Spinal cord (tissue), 10 donors: ENCODE measurements at places on chromosomes 5 and 9. TPM values are rescaled to one million over a fixed set of nuclear protein-coding genes. Genes with fewer than 3 reads are reported as not detected.

GRCh38 chr5:68424799-68425537 lies 209.4 kb downstream of the PIK3R1 start:
- H3K4me3 ChIP-seq, result no peak overlapping the region
- no peak for DNase-seq
- no peaks in the 10 kb centered on the region for H3K27me3 ChIP-seq
- no peaks in the 10 kb centered on the region for H3K4me1 ChIP-seq
- no peak overlapping the region for H3K27ac ChIP-seq
- no peaks in the 10 kb centered on the region for H3K36me3 ChIP-seq

DNA sequence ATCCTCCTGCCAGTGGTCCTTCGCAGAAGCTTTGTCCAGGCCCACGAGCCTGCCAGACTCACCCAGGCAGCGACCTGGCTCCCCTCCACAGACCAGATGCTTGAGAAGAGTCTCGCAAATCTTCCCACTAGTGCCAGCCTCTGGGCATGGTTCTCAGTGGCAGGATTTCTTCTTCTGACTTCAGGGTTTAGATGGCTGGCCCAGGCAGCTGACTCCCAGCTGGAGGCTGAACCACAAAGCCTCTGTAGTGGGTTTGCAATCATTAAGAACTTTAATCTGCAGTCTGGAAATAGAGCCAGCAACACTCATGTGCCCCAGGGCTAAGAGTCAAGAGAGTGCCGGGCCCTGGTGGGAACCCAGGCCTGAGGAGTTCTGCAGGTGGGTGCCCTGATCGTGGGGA lies 90.6 kb upstream of the ICE1 start:
- no peak overlapping the region for H3K27ac ChIP-seq
- no peaks in the 10 kb centered on the region for H3K36me3 ChIP-seq
- H3K27me3 ChIP-seq, result no peaks in the 10 kb centered on the region
- no peak for DNase-seq
- no peak overlapping the region for H3K4me3 ChIP-seq

GRCh38 chr5:64339769-64340168 lies 166.0 kb upstream of the RGS7BP start:
- no peak overlapping the region for H3K27ac ChIP-seq
- no peak overlapping the region for H3K4me3 ChIP-seq
- no peaks in the 10 kb centered on the region for H3K27me3 ChIP-seq
- no peak for DNase-seq
- H3K36me3 ChIP-seq, result no peaks in the 10 kb centered on the region
- no peaks in the 10 kb centered on the region for H3K4me1 ChIP-seq

DNA sequence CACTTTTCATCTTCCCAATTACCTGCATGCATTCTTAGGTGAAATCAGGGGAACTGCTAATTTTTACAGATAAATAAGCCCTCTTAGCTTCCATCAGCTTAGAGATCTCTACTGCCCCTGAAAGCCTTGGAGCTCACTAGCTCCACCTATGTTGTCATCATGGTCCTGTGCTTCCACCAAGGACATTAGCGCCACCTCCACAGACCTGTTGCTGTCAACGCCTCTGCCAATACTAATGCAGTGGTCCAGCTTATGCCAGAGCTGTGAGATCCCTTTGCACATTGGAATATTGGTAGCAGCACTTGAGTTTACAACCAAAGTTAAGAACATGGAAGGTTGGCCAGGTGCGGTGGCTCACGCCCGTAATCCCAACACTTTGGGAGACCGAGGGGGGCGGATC lies 7.7 kb upstream of the SHISAL2B start:
- no peaks in the 10 kb centered on the region for H3K27me3 ChIP-seq
- no peak overlapping the region for H3K27ac ChIP-seq
- H3K36me3 ChIP-seq, result no peaks in the 10 kb centered on the region
- H3K4me3 ChIP-seq, result no peak overlapping the region
- no peak for DNase-seq

DNA sequence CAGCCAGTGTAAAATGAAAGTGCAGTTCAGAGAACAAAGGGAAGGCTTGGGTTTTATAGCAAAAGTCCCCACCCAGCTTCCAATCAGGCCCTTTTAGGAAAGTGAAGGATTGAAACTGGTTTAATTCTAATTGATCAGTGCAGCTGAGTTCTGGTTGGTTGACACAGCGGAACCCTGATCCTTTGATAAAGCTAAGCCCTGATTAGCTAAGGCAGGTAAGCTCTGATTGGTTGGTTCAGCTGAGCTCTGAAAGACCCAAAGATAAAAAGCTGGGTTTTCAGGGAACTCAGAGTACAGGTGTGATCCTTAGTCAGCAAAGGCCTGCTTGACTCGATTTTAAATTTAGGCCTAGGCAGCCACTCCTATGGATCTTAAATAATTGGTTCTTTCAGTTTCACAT lies 70.8 kb upstream of the PRRC1 start:
- no peak for DNase-seq
- no peaks in the 10 kb centered on the region for H3K27me3 ChIP-seq
- H3K4me3 ChIP-seq, result no peak overlapping the region
- H3K27ac ChIP-seq, result no peak overlapping the region
- H3K36me3 ChIP-seq, result peaks cover 7% of the 10 kb centered on the region

- no peak for DNase-seq
- H3K4me1 ChIP-seq, result no peaks in the 10 kb centered on the region
- H3K27ac ChIP-seq, result no peak overlapping the region
- no peak overlapping the region for H3K4me3 ChIP-seq
- no peaks in the 10 kb centered on the region for H3K36me3 ChIP-seq
Observed at GRCh38 chr5:58262226-58262625, 197.7 kb downstream of the PLK2 start.

GRCh38 chr5:150073086-150073625 lies 13.2 kb downstream of the CSF1R start:
- H3K27me3 ChIP-seq, result no peaks in the 10 kb centered on the region
- H3K4me1 ChIP-seq, result peaks cover 14% of the 10 kb centered on the region
- DNase-seq, result no peak

GRCh38 chr5:132064738-132065331 lies 4.4 kb downstream of the IL3 start:
- no peaks in the 10 kb centered on the region for H3K27me3 ChIP-seq
- no peaks in the 10 kb centered on the region for H3K36me3 ChIP-seq
- peaks cover 3% of the 10 kb centered on the region for H3K4me1 ChIP-seq

- no peak overlapping the region for H3K4me3 ChIP-seq
- H3K4me1 ChIP-seq, result no peaks in the 10 kb centered on the region
- H3K27me3 ChIP-seq, result no peaks in the 10 kb centered on the region
- peaks cover 60% of the 10 kb centered on the region for H3K36me3 ChIP-seq
- no peak overlapping the region for H3K27ac ChIP-seq
Observed at GRCh38 chr5:141935538-141935937, 11.9 kb downstream of the DELE1 start.

- H3K27ac ChIP-seq, result no peak overlapping the region
- no peaks in the 10 kb centered on the region for H3K27me3 ChIP-seq
- no peak for DNase-seq
- H3K36me3 ChIP-seq, result peaks cover 3% of the 10 kb centered on the region
- H3K4me3 ChIP-seq, result no peak overlapping the region
Observed at GRCh38 chr5:43571237-43571636, 14.4 kb upstream of the PAIP1 start.

GRCh38 chr5:23208959-23209431 lies 298.4 kb upstream of the PRDM9 start:
- DNase-seq, result peak; percentile 70
- no peak overlapping the region for H3K4me3 ChIP-seq
- H3K27ac ChIP-seq, result no peak overlapping the region
- H3K36me3 ChIP-seq, result no peaks in the 10 kb centered on the region

DNA sequence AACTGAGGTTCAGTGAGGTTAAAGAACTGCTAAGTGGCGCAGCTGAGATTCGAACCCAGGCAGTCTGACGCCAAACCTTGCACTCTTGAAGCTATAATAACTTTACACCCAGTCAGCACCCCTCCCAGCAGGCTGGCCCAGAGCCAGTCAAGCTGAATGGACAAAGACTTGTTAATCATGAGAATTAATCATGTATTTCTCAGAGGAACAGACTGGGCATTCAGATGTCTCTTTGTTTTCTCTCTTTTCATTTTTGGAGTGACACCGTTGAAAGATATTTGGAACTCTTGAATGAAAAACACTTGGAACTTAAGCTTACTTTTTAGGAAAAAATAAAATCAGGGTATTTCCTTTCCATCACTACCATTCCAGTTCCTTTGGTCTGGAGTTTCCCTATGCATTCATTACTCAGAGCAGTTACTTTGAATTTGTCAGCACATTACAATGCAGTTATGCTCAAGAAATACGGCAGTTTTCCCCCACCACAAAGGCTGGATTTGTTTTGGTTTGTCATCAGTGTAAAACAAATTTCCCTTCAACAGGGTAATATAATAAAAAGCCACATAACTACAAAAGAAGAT lies 22.6 kb upstream of the MAMDC2 start:
- no peaks in the 10 kb centered on the region for H3K27me3 ChIP-seq
- no peak overlapping the region for H3K27ac ChIP-seq
- no peak overlapping the region for H3K4me3 ChIP-seq
- peaks cover 10% of the 10 kb centered on the region for H3K4me1 ChIP-seq
- H3K36me3 ChIP-seq, result no peaks in the 10 kb centered on the region

DNA sequence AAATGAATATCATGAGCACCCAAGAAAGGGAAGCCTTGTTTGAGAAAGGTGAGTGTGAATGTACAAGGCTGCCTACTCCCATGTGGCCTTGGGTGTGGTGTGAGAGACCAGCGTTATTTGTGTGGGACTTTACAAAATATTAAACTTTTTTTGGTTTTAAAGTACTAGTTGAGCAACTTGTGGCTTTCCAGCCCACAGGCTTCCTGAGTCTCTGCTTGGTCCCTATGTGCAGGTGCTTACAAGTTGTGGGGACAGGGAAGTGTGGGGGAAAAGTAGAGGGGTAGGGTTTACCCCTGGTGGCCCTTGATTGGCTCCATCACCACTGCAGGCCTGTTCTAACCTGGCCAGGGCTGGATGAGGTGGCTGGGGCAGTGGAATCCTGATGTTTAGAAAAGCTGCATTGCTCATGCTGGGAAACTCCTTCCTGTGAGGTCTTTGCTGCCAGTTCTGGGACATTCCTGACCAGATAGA lies 19.7 kb downstream of the PTTG1 start:
- H3K27ac ChIP-seq, result no peak overlapping the region
- H3K27me3 ChIP-seq, result no peaks in the 10 kb centered on the region
- no peak overlapping the region for H3K4me3 ChIP-seq
- H3K4me1 ChIP-seq, result peaks cover 8% of the 10 kb centered on the region
- DNase-seq, result no peak
- no peaks in the 10 kb centered on the region for H3K36me3 ChIP-seq

DNA sequence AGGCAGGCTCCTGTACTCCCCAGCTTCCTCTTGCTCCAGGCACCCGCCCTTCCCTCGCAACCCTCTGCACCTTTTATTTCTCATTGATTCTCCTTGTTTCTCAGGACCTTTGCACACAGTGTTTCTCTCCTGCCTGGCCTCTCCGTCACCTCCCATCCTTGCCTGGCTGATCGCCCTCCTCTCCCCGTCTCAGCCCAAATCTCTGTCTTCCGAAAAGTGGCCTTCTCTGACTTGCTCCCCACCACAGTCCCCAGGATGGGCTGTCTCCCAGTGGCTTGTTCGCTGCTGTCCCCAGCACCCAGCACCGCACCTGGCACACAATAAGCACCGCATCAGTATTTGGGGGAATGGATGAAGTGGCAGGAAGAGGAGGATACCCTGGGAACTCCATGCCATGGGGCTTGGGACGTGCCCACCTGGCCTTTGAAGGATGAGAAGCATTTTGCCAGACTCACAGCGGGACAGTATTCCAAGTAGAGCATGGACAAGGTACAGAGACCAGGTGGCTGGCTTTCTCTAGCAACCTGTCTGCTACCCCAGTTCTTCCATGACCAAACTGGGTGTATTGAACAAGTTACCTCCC lies 62.5 kb downstream of the LMX1B start:
- no peak overlapping the region for H3K4me3 ChIP-seq
- no peak for DNase-seq
- no peak overlapping the region for H3K27ac ChIP-seq
- H3K4me1 ChIP-seq, result peaks cover 63% of the 10 kb centered on the region
- H3K36me3 ChIP-seq, result peaks cover 8% of the 10 kb centered on the region

DNA sequence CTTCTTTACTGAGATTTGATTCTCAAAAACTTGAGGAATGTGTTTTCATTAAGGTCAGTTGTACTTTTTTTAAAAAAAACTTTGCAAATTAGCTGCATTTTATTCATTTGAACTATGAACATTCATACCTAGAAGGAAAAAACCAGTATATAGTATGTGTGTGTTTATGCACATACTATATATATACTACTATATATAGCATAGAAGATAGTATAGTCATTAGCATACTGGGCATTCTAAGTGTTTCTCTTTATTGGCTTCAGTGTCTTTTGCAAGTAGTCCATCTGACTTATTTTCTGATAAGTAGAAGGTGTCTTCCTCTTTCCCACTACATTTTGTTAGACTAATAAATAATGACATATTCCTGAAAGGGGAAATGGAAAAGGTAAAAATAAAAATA lies 33.0 kb downstream of the ELOVL7 start:
- H3K27me3 ChIP-seq, result no peaks in the 10 kb centered on the region
- H3K4me3 ChIP-seq, result no peak overlapping the region
- H3K36me3 ChIP-seq, result no peaks in the 10 kb centered on the region

GRCh38 chr5:171115519-171115918 lies 193.5 kb upstream of the TLX3 start:
- no peaks in the 10 kb centered on the region for H3K4me1 ChIP-seq
- no peak for DNase-seq
- H3K36me3 ChIP-seq, result no peaks in the 10 kb centered on the region
- no peak overlapping the region for H3K27ac ChIP-seq
- no peaks in the 10 kb centered on the region for H3K27me3 ChIP-seq

DNA sequence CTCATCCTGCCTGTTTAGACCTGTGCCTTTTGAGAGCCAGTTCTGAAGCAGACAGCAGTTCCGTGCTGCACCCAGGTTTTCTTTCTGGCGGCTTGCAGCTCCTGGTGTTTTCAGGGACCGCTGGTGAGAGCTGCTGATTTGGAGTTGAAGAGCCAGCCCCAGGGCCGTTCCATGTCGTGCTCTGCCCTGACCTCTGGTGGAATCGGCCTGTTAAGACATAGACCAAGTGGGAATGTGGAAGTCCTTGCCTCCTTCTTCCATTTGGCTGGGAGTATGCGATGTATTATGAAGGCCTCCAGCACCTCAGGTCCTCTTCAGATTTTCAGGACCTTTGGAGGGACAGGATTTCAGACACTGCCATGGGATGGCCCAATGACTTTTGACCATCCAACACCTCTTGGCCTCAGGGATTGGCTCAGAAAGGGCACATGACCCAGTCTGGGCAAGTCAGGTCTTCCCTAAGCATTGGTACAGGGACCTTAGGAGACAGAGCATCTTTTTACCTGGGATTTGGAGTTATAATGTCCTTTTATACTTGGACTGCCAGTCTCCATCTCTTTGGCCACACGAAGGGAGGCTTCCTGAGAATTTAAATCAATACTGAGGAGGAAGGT lies 136.1 kb upstream of the CLINT1 start:
- H3K4me1 ChIP-seq, result no peaks in the 10 kb centered on the region
- DNase-seq, result no peak
- H3K4me3 ChIP-seq, result no peak overlapping the region
- no peak overlapping the region for H3K27ac ChIP-seq

GRCh38 chr5:82735160-82735789 lies 341.9 kb downstream of the TMEM167A start:
- H3K4me3 ChIP-seq, result no peak overlapping the region
- no peaks in the 10 kb centered on the region for H3K36me3 ChIP-seq
- H3K27ac ChIP-seq, result peak overlapping the region; percentile 1
- peaks cover 4% of the 10 kb centered on the region for H3K4me1 ChIP-seq
- no peaks in the 10 kb centered on the region for H3K27me3 ChIP-seq

GRCh38 chr9:32698706-32699277 lies 63.3 kb upstream of the TAF1L start:
- no peaks in the 10 kb centered on the region for H3K4me1 ChIP-seq
- no peaks in the 10 kb centered on the region for H3K36me3 ChIP-seq
- DNase-seq, result no peak
- no peaks in the 10 kb centered on the region for H3K27me3 ChIP-seq

GRXCR2 gene
- total RNA-seq, result not detected

SOWAHA gene
- total RNA-seq, result 1.2 TPM

TOMM5 gene
- total RNA-seq, result 130 TPM

ADGRD2 gene
- 0.50 TPM for total RNA-seq

FGF10 gene
- total RNA-seq, result 10.1 TPM
